HTR-8/SVneo (cell line): ENCODE measurements at places on chromosomes 7 and 10.

GRCh38 chr10:63313066-63313717 is 152.6 kb downstream of the JMJD1C start:
- no peak for DNase-seq

DNA sequence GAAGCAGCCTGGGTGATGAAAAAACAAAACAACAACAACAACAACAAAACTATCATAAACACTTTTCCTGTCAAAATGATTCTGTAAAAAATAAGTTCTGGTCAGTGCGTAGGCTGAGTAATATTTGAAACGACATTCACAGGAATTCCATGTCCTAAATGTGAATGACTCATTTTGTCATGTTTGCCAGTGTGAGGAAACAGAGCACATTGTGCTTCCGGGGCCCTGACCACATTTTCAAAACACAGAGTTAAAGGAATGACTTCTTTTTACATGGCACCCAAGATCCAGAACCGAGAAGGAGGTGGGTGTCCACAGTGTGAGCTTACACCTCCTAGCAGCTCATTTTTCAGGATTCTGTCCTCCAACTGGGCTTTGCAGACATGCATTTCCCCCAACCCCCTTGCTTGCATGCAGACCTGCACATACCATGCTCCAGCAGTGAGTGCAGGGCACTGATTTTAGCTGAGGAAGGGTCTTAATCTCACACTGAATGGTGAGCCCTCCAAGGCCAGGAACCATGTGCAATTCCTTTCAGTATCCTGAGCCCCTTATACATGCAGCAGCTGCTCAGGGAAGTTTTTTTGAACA is 3.0 kb downstream of the CLRN3 start:
- DNase-seq, result peak; percentile 14

- DNase-seq, result no peak
Observed at GRCh38 chr10:71957546-71958275, 6.5 kb upstream of the CHST3 start.

DNA sequence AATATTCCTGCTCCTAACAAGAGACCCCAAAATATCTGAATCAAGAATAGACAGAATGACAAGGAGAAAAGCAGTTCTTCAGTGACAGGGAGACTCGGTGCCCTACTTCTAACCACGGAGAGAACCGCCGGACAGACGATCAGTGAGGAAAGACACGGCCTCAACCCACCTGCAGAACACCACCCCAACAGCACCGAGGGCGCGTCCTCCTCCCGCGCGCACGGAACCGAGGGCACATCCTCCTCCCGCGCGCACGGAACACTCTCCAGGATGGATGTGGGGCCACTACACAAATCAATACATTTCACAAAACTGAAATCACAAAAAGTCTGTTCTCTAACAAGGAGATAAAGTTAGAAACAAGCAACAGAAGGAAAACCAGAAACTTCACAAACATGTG is 9.7 kb upstream of the ADAM8 start:
- no peak for DNase-seq

GRCh38 chr10:1739751-1740150 is 2.4 kb upstream of the ADARB2 start:
- DNase-seq, result no peak

- no peak for DNase-seq
Observed at GRCh38 chr7:17434191-17434590, 135.7 kb downstream of the AHR start.

- DNase-seq, result no peak
Observed at GRCh38 chr7:364536-364935, 74.6 kb downstream of the FOXL3 start.

DNA sequence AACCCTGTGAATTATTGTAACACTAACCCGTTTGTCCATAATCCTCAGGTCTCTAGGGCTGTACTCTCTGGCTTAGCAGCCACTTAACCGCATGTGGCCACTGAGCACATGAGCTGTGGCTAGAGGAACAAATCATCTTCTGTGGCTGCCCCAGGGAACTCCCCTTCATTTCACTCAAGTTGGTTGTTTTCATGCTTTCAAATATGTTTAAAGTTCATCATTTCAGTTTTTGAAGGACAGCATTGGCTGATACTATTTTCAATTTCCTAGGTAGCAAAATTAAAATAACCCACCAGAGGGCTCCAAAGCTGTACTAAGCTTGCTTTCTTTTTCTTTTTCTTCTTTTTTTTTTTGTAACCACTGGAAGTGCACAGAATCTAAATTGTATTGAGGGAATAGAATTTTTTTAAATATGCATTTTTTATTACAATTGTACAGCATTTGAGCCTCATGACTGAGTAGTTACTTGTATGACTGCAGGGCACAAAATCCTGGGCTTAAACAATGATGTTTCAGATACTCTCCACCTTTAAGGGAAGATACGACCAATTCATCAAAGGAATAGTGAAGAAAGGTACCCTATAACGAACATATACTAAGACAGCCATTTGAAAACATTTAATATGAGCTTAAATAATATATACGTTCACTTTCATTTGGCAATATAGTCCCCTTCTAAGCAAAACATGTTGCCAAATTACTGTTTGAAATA is 38.6 kb downstream of the MRC1 start:
- no peak for DNase-seq

- DNase-seq, result no peak
Observed at GRCh38 chr7:7271094-7271874, 88.9 kb downstream of the C1GALT1 start.

DNA sequence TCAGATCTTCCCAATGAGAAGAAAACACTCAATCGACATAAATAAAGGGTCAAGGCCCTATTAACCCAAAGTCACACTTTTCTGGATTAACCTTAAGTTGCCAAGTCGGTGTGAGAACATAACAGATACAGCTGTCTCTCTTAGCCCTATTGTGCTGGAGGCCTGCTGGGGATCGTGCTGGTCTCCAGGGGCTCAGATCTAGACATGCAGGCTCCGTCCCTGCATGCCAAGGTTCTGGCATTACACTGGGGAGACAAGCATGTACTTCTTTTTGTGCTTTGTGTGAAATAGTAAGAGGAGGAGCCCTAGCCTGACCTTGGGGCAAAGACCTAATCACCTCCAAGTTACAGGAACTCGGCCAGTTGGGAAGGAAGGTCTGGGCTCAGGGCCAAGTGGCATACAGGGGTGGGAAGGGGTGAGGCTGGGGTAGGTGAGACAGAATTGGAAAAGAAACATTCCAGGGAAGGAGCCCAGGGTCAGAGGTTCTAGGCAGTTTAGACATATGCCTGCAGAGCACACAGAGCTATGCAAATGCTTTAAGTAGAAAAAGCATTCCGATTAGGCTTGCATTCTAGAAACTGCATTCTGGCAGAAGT is 216.4 kb downstream of the HECW1 start:
- no peak for DNase-seq

DNA sequence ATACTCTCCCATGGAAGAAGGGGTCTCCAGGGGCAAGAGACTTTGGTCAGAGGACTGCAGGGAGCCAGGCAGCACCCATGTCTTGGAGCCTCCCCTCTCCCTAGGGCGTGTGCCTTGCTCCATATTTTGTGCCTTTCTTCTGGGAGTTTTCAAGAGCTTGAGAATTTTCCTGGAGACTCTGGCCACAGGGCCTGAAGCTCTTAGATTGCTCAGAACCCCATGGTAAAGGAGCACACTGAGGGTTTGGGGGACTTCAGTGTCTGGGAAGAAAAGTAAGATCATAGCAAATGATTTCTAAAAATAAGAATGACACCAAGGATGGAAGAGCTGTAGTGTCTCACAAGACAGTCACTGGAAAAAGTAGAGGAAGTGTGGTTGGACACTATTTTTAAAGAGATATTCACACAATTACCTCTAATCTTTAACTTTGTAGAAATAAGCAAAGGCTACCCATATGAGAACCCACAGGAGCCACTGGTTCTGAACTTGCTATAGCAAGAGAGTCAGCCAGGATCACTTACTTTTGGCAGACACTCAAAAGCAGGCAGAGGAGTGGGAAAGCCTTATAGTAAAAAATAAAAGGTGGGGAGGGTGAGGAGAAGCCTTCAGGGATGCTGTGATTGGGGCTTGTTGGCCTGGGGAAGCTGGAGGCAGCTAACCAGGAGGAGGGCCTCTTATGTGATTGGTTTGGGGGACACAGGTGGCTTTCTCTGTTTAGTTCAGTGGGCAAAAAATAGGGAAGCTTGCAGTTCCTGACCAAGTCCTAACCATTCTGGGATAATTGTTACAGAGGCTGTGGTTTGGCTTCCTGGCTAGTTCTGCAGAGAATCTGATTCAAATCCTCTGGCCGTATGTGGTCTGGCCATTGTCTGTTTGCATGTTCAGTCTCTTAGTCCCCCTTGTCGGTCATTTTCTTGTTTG is 5.1 kb upstream of the CSGALNACT2 start:
- DNase-seq, result no peak

- DNase-seq, result no peak
Observed at GRCh38 chr7:125326666-125327255, 397.1 kb upstream of the POT1 start.

DNA sequence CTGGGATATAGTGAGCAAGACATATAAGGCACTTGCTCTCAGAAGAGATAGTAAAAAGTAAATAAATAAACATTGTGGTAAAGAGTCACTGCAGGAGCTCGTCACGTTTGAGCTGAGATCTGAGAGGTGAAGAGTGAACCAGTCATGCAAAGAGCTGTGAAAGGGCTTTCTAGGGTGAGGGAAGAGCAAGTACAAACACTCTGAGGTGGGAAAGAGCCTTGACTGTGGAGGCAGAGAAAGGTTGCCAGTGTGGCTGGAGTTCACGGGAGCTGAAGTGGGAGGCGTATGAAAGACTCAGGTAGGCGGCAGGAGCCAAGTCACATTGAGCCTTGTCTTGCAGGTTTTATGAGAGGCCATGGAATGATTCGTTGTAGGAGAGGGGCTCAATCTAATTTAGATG is 141.0 kb downstream of the C1GALT1 start:
- DNase-seq, result no peak

GRCh38 chr7:41375582-41375981 is 327.3 kb downstream of the INHBA start:
- no peak for DNase-seq

DNA sequence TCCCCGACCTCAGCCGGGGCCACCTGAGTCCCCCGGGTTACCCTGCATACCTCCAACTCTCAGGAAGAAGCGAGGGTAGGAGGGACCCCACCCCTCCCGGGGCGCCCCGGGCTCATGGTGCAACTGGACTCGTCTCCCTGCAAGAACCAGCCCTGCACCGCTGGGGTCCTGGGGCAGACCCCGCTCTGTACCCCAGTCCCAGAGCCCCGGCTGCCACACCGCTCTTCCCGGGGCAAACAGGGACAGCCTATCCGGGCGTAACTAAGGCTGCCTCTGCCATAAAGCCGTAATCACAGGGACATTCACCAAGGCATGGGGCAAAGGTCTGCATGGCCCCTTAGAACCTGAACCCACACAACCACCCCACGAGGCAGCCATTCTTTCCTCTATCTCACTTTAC is 6.7 kb upstream of the MAFK start:
- DNase-seq, result no peak

DNA sequence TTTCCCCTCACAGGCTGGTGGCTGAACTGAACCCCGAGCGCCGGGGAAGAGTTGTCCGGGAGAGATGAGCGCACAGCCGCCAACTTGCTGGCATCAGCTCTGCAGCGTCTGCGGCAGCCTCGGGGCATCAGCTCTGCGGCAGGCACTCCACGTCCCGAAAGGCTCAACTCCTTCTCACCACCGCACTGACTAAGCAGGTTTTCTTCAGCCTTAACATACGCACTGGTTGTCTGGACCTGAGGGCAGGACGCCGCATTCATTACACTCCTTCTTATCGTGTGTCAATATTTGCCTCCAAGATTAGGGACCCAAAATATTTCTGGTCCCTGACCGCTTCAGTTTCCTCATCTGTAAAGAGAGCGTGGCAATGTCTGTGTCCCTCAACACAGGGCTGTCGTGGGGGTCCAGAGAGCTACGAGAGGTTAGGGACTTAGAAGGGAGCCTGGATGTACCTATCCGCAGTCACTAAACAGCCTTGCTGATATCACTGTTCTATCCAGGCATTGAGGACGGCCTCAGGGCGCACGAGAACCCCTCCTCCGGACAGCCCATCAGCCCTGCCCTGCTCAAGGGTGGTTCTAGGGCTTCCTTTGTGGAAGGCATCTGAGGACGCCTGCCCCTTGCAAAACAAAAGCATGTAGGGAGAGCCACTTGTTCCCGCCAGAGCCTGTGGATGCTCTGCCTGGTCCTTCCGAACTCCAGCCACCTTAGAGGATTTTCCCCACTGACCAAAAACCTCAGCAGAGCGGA is 42.8 kb upstream of the FIGNL1 start:
- no peak for DNase-seq

- peak; percentile 84 for DNase-seq
Observed at GRCh38 chr10:93465806-93466675, 16.1 kb downstream of the MYOF start.

- no peak for DNase-seq
Observed at GRCh38 chr10:77245953-77246352, 391.7 kb downstream of the KCNMA1 start.

GRCh38 chr10:48970046-48970445 is 30.4 kb upstream of the LRRC18 start:
- no peak for DNase-seq

- no peak for DNase-seq
Observed at GRCh38 chr10:84820120-84820519, 491.7 kb downstream of the CCSER2 start.

GRCh38 chr7:85781606-85782005 is 594.8 kb upstream of the SEMA3D start:
- no peak for DNase-seq

DNA sequence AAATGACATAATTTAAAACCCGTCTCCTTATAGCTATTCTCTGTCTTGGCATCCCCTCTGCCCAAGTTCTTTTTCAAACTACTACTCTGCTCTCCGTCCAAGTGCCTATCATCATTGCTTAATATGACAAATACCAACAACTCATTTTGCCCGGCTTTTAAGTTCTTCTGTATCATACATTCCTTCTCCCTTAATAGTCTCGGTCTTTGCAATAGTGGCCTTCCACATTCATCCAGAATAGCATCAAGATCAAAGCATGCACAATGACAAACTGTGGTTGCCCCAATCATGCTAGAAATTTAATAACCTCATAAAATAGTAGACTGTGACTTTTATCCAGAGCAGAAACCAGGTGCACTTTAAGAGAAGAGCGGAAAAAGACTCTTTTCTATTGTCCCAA is 198.9 kb downstream of the ETV1 start:
- no peak for DNase-seq

GRCh38 chr10:95217476-95217875 is 23.4 kb downstream of the ACSM6 start:
- DNase-seq, result no peak

- no peak for DNase-seq
Observed at GRCh38 chr10:84193846-84194423, 402 bp upstream of the CDHR1 start.

- no peak for DNase-seq
Observed at GRCh38 chr10:3509355-3509754, 275.7 kb downstream of the KLF6 start.

GRCh38 chr10:13390604-13391522 is 42.8 kb upstream of the SEPHS1 start:
- DNase-seq, result no peak

GRCh38 chr7:100157334-100158228 is 942 bp downstream of the TRAPPC14 start:
- DNase-seq, result no peak

- DNase-seq, result no peak
Observed at GRCh38 chr10:117905404-117905803, 141.3 kb downstream of the RAB11FIP2 start.
